ENCODE measurements at places on chromosomes 2 and 18.
A peak's percentile ranks its signal among the peaks of the same experiment; 100 is the strongest.

- DNase-seq: no peak
Observed at GRCh38 chr18:54261894-54262293, 7.4 kb upstream of the POLI start.

- DNase-seq: no peak
Observed at GRCh38 chr2:165953306-165953654, 296 bp downstream of the TTC21B start.

- DNase-seq: no peak
Observed at GRCh38 chr2:141417246-141417797, 713.5 kb downstream of the LRP1B start.

- DNase-seq: no peak
Observed at GRCh38 chr2:196967116-196967515, 40.6 kb upstream of the PGAP1 start.

GRCh38 chr18:73766910-73767515 is 380.6 kb downstream of the FBXO15 start:
- no peak for DNase-seq

GRCh38 chr2:19361325-19361990 is 3.0 kb upstream of the OSR1 start:
- DNase-seq: no peak

- no peak for DNase-seq
Observed at GRCh38 chr2:191148791-191149190, 2.0 kb downstream of the STAT4 start.

- DNase-seq: no peak
Observed at GRCh38 chr2:109637749-109638570, 23.8 kb downstream of the SOWAHC start.

GRCh38 chr18:10121786-10122515 is 208.1 kb downstream of the VAPA start:
- no peak for DNase-seq

DNA sequence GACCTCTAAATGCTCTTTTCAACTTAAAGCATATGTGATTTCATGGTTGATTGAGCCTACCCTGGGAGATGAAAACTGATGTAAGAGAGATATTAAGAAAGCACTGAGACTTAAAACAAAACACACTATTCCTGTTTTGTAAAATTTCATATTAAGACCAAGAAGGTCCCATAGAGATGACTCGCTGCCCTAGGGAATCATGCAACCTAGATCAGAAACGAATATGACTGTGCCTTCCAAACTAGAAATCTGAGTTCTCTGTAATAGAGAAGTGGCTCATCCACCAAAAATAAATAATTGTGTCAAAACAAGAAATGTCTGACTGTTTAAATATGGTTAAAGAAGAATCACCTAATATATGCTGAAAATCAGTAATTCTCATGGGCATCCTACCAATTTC is 776.8 kb upstream of the SOX11 start:
- no peak for DNase-seq

DNA sequence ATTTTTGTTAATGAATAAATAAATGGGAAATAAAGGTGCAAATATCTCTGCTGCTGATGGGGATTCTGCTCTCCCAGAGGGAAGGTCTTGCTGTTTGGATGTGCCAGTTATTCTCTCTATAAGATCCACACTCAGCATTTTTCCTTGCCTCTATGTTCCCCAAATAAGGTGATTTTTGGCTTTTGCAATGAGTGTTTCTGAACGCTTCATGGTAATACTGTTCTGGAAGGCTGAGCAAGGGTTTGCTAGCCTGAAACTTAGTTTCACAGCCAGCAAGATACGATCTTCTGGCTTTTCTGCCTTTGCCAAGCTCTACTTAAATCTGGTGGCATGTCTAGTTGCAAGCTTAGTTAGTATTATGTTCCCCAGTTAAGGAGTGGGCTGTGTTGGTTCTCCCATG is 114.6 kb downstream of the LPIN1 start:
- DNase-seq: no peak

GRCh38 chr2:130372833-130373807 is 17.3 kb downstream of the PTPN18 start:
- DNase-seq: no peak

DNA sequence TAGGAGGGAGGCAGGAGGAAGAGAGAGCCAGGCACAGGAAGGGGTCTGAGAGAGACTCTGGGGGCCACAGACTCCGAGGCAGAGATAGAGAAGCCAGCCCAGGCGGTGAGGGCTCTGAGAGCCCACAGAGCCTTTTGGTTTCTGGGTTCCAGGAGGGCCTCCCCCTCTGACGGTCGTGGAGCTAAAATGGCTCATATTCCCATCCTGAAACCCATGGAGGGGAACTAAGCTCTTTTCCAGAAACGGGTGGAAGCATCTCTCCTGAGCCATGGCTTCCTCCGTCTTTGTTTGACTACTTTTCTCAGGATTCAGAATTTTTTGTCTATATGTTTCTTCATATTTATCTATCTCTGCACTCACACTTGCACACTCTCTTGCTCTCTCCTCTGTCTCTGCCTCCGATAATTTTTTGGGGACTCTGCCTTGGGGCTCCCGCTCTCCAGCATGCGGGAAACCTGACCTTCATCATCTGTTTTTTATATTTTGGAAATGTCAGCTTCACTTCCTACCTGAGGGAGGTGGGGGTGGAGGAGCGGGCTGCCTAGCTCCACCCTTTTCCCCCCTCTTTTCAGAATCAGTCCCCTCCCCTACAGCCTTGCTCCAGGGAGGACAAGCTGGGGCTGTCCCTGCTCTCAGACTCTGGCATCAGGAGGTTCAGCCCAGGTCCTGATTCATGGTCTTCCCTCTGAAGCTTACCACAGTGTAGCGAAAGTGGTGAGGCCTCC is 5.0 kb upstream of the PKDCC start:
- DNase-seq: no peak

GRCh38 chr2:172038121-172038520 is 38.4 kb downstream of the METAP1D start:
- no peak for DNase-seq

GRCh38 chr2:8630676-8631464 is 51.0 kb upstream of the ID2 start:
- DNase-seq: no peak

GRCh38 chr2:6372317-6372901 is 493.3 kb downstream of the CMPK2 start:
- no peak for DNase-seq

- no peak for DNase-seq
Observed at GRCh38 chr18:58544616-58545337, 84.1 kb downstream of the ALPK2 start.

GRCh38 chr2:146143971-146144370 is 1624.1 kb upstream of the ZEB2 start:
- no peak for DNase-seq

DNA sequence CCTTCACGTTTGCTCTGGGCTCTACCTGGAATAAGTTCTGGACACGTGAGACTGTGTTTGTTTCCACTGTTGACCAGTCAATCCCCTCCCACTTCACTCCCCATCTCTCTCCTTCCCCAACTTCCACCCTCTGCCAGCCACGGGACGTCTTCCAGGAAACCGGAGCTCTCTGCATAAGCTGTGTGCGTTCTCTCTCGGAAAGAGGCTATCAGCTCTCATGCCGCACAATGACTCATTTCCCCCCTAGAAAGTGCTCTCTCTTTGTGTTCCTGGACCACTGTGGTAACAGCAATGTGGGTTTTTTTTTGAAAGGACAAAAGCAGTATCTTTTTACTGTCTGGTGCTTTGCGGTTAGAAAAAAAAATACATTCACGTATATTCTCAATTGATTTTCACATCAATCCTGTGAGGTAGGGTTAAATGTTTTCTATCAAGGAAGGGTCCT is 10.2 kb downstream of the PROKR1 start:
- DNase-seq: no peak

DNA sequence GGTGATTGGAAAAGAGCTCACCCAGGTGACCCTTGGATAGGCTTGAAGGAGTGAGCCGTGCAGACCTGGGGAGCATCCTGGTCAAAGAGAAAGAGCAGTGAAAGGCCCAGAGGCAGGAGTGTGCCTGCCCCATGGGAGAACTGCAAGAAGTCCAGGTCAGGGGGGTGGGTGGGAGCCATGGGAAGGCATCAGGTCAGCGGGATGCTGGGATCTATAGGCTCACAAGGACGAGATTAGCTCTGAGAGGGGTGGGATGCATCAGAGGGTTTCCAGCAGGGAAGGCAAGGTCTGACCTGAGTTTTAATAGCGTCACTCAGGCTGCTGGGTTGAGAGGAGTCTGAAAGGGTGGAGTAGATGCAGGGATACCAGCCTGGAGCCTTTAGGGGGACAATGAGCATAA is 158.6 kb downstream of the SMAD7 start:
- DNase-seq: no peak

GRCh38 chr2:203438528-203438927 is 96.6 kb downstream of the RAPH1 start:
- DNase-seq: no peak

DNA sequence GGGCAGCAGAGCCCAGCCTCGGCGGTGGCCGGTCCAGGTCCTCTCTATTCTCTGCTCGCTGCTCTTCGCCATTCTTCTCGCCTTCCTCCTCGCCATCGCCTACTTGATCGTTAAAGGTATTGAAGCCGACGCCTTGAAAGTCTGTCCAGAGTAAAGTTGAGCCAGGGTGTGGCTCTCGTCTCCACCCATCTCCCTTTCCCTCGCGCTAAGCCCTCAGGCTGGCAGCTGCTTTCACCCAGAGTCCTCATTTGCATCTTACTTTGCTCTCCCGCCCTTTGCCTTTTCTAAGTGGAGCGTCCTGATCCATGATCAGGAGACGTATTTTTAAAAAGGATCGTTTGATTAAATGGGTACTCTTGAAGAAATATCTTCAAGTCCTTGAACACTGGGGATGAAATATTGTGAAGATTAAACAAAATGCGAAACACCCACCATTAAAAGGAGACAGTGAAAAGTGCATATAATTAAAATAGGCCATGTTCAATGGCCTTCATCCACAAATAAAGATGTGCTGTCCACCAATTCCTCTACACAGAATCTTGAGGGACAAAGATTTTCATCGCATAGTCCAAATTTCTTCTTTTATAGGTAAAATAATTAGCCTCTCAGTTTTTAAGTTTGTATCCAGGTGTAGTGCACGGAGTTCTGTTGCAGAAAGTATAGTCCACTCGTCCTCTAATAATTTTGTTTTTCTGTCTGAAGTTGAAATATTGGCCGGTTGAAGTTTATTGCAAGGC is 657 bp downstream of the ARL6IP6 start:
- no peak for DNase-seq

DNA sequence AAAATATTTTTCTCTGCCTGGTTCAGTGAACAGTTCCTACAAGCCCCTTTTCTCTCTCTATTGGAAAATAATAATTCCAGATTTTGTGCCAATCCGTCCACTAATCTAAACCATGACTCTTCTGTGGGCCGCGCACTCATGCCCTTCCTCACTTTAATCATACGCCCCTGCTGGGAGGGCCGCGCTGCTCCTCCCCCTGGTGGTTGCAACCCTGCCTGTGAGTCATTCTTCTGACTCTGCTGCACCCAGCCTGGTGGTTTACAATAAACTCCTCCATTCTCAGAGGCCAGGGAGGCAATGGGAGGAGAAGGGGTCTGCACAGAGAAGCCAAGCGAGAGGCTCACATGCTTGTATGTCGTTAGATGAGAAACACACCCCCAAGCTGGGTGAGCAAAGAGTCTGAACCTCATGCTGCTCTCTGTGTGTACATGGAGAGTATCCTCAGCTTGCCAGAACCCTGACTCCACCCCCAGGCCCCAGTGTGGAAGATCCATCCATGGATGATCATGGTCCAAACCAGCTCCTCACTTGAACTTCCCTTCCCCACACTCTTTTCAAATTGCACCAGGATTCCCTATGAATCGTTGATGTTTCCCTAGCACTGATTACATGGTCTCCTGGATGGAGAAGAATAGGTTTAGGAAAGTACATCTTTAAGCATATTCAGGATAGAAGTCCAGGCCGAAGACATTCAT is 228.9 kb downstream of the ANKRD30B start:
- peak; percentile 31 for DNase-seq

All from head of caudate nucleus (tissue), 42 donors.